Hindlimb muscle (tissue), 1 donor: ENCODE measurements at places on chromosomes 13 and 19. TPM values are rescaled to one million over a fixed set of nuclear protein-coding genes. Genes with fewer than 3 reads are reported as not detected.

The IGFL3 gene
- polyA plus RNA-seq = not detected

DNA sequence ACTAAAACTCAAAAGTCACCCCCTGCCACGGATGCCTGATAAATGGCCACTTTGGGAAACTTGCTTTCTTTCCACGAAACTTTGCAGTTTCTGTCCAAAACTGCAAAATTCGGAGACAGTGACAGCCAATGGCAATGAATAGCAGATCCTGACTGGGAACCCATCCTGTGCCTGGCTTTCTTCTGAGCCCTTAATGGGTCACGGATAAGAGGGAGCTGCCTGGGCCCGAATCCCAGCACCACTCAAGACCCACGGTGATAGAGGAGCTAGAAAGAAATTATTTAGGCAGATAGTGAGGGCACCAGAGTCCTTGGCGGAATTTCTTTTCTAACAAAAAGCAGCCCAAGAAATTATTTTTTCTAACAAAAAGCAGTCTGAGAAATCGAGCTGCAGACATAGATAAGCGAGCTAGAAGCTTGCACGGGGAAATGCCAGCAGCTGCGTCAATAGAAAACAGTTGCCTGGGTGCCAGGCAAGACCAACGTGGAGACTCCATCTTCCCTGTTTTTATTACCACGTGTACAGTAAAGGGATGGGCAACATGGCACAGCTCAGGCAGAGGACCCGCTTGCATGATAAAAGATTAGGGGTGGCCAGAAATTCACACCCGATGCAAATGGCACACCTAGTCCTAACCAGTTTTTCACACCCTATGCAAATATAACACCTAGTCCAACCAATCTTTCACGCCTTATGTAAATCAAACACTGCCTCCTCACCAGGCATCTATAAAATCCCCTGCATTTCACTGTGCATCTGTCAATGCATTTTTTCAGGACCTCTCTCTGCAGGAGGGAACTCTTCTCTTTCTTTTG lies 7.1 kb upstream of the HSH2D start:
- DNase-seq = no peak

- DNase-seq = no peak
Measured at GRCh38 chr19:55693336-55693974, 18.4 kb downstream of the EPN1 start.

The SHANK1 gene
- polyA plus RNA-seq = 38.7 TPM

DNA sequence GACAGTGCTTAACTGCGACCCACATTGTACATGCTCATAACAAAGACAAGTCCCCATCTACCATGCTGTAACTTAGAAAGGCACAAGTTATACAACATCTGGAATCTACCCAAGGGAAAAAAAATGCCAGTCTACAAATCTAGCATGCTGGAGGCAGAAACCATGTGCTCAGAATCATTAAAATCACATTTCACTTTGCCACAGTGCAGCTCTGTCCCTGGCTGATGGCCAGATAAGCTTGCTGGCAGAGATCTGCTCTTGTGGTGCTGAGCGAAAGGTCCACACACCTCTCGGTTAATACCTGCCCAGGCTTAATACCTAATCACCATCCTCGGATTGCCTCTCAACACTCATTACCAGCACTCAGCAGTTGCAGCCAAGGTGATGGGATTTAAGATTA lies 74.1 kb upstream of the UQCRFS1 start:
- DNase-seq = no peak

DNA sequence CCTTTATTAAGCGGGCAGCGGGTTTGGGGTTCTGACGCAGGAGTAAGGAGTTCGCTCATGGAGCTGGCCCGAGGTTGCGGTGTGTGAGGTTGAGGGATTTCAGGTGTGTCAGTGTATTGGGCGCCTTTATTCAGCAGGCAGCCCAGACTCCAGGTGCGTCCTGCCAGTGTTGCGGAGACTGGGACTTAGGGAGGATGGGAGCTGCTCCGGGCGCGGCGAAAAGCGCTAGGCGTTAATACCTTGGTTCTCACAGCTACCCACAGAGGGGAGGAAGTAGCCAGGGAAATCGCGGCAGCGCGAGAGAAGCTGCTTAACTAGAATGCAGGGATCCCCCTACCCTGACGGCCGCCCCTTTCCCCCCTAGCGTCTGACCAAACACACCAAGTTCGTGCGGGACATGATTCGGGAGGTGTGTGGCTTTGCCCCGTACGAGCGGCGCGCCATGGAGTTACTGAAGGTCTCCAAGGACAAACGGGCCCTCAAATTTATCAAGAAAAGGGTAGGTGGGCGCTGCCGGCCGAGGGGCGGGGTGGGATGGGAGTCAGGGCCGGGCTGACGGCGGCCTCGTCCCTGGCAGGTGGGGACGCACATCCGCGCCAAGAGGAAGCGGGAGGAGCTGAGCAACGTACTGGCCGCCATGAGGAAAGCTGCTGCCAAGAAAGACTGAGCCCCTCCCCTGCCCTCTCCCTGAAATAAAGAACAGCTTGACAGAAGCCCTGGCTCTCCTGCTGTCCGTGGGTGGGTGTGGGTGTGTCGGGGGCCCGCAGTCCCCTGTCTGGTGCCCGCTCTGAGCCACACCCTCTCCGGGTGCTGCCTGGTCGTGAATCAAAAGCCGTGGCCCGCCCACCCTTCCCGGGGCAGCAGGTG lies 1.1 kb downstream of the RPL36 start:
- DNase-seq = peak; percentile 79

GRCh38 chr13:79338343-79338742 lies 67.7 kb downstream of the RBM26 start:
- DNase-seq = no peak

The C19orf47 gene
- polyA plus RNA-seq = 106 TPM

DNA sequence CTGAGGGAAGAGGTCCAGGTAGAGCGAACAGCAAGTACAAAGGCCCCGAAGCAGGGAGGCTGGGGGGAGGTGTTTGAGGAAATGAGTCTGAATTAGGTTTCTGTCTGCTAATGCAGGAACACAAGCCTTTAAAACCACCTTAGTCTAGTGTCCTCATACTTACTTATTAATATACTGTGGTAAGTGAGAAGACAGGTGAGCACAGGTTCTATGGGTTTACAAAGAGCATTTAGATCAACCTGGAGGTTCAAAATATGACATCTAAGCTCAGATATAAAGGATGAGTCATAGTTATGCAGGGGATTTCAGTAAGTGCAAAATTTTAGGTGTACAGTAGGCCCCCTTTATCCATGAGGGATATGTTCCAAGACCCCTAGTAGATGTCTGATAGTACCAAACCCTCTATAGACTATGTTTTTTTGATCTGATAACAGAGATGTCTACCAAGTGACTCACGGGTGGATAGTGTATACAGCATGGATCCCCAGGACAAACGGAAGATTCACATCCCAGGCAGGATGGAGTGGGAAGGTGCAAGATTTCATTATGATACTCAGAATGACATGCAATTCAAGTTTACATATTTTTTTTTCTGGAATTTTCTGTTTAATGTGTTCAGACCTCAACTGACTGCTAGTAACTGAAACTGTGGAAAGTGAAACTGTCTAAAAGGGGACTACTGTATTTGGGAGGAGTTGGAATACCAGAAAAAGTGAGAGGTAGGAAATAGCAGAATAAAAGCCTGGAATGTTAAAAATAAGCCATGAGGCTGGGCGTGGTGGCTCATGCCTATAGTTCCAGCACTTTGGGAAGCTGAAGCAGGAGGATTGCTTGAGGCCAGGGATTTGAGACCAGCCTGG lies 18.2 kb upstream of the MED4 start:
- DNase-seq = no peak

The DAND5 gene
- 0.18 TPM for polyA plus RNA-seq
